Naive B cell (primary cell): ENCODE measurements at places on chromosomes 3 and 15.

GRCh38 chr3:22734207-22734606 is 468.9 kb upstream of the UBE2E2 start:
- no peak for DNase-seq

DNA sequence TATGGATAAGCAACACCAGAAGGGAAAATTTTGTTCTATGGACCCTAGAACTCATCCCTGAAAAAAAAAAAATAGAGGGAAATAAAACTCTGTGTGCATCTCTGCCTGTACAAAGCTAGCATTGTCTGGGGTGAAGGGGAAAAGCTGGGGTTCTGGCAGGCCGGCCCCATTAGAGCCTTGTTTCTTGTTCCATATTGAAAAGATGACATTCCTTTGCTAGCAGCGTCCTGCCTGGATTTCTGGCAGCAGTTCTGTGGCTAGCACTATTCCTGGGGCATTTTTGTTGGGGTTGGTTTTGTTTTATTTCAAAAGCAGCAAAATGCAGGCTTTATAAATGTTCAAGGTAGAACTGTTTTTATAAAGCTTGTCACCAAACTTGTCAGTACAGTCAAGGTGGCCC is 45.2 kb downstream of the RARB start:
- no peak for DNase-seq

- no peak for DNase-seq
Observed at GRCh38 chr3:129749692-129750091, 143.2 kb upstream of the PLXND1 start.

- no peak for DNase-seq
Observed at GRCh38 chr3:31523543-31523942, 9.2 kb upstream of the STT3B start.

- DNase-seq = no peak
Observed at GRCh38 chr3:191987831-191988350, 526.9 kb downstream of the PYDC2 start.

GRCh38 chr3:12773030-12773709 is 14.1 kb upstream of the TMEM40 start:
- DNase-seq = no peak

GRCh38 chr15:51904931-51905330 is 66.6 kb downstream of the LEO1 start:
- DNase-seq = no peak

DNA sequence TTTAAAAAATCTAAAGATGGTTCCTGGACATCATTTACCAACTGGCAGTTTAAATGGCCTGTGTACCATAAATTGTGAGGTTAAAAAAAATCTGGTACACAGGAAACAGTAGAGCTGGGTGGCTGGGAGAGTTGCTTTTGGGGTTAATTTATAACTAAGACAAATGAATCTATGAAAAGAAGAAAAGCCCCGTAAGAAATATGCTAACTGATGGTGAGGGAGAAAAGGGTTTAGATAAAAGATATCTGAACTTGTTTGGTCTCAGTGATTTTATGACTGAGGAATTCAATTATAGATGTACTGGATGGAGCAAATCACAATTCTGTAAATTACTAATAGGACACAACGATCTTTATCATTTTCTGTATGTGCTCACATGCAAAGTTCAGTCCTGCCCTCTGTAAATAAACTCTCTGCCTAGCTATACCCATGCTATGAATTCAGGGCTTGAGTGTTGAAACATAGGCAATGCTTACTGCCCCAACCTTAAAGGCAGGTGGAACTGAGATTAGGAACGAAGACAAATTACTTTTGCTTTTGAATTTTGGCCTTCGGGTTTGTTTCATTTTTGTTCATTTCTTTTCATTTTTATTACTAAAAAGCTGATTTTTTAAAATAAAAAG is 28.0 kb downstream of the PPARG start:
- DNase-seq = no peak

GRCh38 chr15:42727750-42728381 is 9.1 kb downstream of the CDAN1 start:
- no peak for DNase-seq

GRCh38 chr3:61687663-61688306 is 126.4 kb downstream of the PTPRG start:
- DNase-seq = no peak

- DNase-seq = no peak
Observed at GRCh38 chr3:10533737-10534023, 28.3 kb upstream of the ATP2B2 start.

DNA sequence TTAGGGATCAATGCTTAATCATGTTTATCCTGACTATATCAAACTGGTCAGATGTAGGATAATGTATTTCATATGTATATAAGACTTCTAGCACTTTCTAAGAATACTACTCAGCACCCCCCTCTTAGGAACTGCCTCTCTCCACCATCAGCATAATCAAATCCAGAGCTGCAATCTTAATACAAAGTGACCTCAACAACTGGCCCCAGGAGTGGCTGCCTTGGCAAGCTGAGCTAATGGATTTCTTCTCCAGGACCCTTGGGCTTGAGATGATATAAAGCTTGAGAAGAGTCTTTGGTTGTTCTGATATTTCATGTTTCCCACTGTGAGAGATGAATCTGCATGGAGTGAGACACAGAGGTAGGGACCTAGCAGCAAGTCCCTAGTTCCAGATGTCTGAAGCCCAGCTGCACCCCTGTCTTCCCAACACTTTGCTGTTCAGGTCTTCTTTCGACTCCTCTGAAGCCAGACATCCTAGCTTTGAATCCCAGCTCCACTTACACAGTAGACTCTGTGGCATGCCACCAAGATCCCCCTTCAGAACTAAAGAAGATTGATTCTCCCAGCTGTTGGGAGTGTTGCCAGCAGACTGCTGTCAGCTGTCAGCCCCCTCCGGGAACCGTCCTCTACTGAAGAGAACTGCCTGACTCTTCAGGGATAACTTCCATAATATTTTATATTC is 309.3 kb upstream of the UBE2E2 start:
- DNase-seq = no peak

- DNase-seq = no peak
Observed at GRCh38 chr3:63050548-63051177, 175.4 kb upstream of the CADPS start.

GRCh38 chr3:173730391-173730790 is 332.8 kb downstream of the NLGN1 start:
- DNase-seq = no peak

- DNase-seq = no peak
Observed at GRCh38 chr3:62405566-62405965, 32.2 kb upstream of the FEZF2 start.

DNA sequence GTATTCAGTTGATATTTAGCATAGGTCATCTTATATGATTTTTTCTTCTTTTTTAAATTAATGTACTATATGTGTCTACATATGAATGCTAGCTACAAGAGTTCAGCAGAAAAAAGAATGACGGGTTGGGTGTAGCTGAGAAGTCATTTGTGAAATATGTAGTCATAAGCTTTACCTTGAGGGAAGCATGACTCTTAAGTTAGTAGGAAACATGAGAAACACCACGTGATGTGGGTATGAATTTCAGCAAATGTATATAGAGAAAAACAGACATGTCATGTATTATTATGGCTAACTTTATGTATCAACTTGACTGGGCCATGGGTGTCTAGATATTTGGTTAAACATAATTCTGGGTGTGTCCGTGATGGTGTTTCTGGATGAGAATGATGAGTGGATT is 125.0 kb downstream of the RAP2B start:
- no peak for DNase-seq

DNA sequence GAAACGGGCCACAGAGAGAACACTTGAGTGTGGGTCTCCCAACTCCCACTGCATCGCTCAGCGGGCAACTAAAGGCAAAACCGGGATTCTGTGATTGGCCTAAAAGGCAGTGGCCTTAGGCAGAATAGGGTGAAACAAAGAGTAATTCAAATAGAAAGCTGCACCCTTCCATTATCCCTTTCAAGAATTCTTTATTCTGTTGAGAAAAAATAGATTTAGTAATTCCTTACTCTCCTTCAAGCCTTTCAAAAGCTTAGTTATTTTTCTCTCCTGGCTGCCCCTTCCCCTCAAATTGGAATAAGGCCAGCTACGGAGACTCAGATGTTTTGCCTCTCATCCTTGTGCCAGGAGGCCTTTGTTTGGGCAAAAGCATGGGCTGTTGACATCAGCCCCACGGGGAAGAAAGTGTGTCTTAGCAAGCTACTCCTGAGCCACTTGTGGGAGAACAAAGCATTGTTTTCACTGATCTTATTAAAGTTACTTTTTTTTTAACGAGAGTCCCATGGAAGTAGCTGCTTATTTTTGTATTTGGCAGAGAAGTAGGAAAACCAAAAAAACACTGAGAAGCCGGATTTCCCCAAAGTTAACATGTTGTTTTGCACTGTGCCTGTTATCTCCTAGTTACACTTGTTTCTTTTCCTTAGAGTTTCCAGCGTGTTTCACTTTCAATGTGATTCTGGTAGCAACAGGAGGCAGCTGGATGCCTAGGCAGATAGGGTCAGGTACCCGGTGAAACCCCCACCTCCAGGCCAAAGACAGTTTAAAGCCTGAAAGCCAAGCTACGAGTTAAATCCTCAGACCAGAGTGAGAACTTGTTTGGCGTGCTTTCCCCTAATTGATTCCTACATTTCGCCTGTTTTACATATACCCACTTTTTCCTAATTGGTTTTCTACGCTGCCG is 2.2 kb downstream of the ST6GAL1 start:
- DNase-seq = no peak

DNA sequence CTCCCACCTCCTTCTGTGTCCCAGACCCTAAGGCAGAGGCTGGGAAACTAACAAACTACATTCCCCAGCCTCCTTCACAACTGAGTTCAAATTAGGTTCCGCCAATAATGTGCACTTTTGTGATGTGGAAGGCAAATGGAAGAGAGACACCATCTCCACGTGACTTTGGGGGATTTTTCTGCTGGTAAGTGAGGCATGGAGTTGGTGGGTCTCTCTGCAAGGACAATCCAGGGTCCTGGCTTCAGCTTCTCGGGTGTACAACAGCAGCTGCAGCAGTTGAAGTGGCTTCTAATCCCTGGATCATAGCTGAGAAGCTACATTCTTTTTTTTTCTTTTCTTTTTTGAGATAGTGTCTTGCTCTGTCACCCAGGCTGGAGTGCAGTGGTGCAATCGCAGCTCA is 58.9 kb upstream of the GATA2 start:
- no peak for DNase-seq

DNA sequence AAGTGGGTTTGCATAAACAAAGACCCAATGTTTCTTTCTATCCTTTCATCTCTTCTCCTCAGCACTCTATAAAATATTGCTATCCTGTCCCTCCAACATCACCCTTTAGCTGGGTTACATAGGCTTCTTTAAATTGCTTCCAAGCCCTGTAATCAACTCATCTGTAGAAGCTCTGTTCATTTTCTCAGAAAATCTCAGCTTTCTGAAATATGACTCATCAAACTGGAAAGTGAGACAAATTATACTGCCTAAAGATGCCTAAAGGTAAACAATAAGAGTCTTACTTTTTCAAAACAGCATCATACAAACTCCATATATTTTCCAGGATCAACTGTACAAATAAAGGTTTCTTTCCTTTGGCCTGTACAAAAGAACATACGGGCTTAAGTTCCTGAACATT is 33.8 kb downstream of the EFL1 start:
- DNase-seq = no peak

- DNase-seq = no peak
Observed at GRCh38 chr3:150238995-150239619, 169.0 kb upstream of the TSC22D2 start.

- DNase-seq = no peak
Observed at GRCh38 chr3:78496501-78496900, 1271.3 kb downstream of the ROBO1 start.

DNA sequence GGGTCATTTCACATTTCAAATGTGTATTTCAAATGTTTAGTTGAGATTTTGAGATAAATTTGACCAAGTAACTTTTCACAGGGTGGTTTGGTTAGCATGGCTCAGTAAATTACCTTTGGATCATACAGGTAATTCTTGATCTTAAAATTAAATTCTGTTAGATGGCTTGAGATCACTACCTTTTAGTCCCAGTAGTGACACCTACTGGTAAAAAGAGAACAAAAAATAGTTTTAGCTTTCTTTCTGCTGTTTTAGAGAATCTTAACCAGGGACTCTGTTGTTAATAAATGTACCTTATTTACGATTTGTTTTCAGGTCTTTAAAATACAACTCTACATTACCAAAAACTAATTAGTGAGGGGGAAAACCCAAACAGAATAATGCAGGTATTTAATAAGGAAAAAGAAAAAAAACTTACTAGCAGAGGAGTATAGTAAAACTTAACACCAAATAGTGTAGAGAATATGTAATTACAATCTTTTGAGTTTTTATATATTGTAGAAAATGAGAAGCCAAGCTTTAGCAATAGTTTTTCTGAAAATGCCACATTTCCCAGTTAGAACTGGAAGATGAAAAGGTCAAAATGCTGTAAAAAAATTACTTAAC is 620.3 kb upstream of the AGTR1 start:
- DNase-seq = no peak

DNA sequence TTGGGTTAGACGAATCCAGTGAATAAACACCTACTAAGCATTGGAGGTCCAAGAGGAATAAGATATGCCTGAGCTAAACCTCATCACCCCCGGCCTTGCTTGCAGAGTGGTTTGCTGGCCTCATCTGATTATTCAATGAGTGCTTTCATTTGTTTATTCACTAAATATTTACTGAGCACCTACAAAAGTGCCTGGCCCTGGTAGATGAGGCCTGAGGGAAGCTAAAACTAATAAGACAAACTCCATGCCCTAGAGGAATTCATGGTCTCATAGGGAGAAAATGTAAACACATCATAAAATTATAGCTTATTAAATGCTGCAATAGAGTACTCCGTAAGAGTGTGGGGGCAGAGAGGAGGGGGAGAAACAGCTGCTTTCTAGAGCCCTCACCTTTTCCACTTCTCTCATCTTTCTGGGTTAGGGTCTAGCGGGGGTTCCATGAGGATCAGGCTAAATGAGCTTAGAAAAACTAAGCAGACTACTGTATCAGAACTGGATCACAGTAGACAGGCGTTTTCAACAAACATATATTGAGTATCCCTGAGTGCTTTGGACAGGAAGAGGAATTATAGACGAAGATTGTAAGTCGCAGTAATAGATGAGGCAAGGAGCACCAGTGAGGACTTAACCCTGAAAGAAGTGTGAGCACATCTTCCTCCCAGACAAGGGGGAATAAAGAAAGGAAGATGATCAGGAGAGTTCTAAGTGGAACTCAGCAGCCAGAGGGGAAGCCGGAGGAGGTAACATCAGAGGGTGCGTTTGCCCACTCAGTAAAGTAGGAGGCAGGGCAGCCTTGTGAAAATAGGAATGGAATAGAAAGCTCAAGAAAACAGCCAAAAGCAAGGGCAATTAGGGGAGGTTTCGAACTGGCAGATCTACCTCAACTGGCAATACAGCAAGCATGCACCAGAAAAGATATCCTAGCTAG is 31.5 kb upstream of the LAMP3 start:
- no peak for DNase-seq

- DNase-seq = no peak
Observed at GRCh38 chr3:195595785-195596531, 12.2 kb upstream of the APOD start.

- DNase-seq = no peak
Observed at GRCh38 chr3:149879872-149880271, 66.9 kb downstream of the RNF13 start.

GRCh38 chr3:187936676-187937075 is 191.4 kb upstream of the BCL6 start:
- DNase-seq = no peak
